Colonic mucosa (tissue), 4 donors: ENCODE measurements at places on chromosomes 5 and 9. TPM values are rescaled to one million over a fixed set of nuclear protein-coding genes. Genes with fewer than 3 reads are reported as not detected.
A peak's percentile ranks its signal among the peaks of the same experiment; 100 is the strongest.

The ARL14EPL gene
- not detected for total RNA-seq

The CYSRT1 gene
- total RNA-seq: 0.64 TPM

The PCDHGA5 gene
- total RNA-seq: 0.52 TPM

The PRRX2 gene
- 0.85 TPM for total RNA-seq

The STPG3 gene
- total RNA-seq: not detected

The SPINK4 gene
- total RNA-seq: 214 TPM

The SLC4A9 gene
- total RNA-seq: 0.42 TPM

- no peak for DNase-seq
Observed at GRCh38 chr9:93952784-93953495, 2.2 kb downstream of the BARX1 start.

- no peak for DNase-seq
Observed at GRCh38 chr9:15714746-15715145, 161.9 kb downstream of the CCDC171 start.

DNA sequence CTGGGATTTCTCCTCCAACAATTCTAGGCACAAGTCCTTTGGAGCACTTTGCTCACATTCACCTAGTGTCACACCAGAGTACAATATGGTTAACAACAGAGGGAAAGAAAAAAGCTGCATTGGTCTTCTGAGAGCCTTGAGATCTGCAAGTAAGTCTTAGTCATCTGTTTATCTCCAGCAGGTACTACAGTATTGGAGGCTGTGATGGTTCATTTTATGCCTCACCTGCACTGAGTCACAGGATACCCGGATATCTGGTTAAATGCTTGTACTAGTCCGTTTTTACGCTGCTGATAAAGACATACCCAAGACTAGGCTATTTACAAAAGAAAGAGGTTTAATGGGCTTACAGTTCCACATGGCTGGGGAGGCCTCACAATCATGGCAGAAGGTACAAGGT lies 525.0 kb downstream of the NR2F1-AS1 start:
- DNase-seq: no peak

DNA sequence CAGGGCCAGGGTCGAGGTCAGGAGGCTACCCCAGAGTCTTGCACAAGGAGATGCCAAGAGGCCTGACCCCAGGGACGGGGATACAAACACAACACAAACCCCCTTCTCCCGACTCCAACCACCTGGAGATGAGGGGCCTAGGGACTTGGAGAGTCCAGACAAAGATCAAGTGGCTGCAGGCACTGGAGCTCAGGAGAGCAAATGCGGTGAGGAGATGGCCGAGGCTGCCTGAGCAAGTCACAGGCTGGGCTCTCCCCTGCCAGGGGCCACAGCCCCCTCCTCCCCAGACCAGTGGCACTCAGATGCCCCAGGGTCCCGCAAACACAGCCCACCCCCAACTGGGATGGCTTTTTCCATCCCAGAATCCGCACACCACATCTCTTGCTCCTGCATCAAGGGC lies 15.8 kb downstream of the SH3GLB2 start:
- DNase-seq: no peak

DNA sequence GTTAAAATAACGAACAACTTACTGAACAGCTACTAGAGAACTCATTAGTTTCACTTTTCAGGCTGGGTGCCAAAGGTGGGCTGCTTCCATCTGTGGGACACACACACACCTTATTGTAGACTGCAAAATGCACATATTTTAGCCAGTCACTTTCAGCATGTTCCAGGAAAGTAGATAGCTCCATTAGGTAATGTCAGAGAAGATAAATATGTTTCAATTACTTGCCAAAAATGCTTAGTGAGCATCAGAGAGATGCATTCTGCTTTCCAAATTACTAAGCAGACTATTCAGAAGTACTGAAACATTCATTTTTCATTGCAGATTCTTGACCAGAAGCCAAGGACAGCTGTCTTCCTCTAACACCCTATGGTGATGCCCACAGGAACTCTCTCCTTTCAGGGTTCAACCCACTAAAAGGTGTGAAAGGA lies 56.2 kb upstream of the APC start:
- DNase-seq: no peak

GRCh38 chr9:68457803-68458202 lies 82.9 kb downstream of the TMEM252 start:
- no peak for DNase-seq

GRCh38 chr5:150406103-150406722 lies 6.5 kb downstream of the CD74 start:
- DNase-seq: no peak

DNA sequence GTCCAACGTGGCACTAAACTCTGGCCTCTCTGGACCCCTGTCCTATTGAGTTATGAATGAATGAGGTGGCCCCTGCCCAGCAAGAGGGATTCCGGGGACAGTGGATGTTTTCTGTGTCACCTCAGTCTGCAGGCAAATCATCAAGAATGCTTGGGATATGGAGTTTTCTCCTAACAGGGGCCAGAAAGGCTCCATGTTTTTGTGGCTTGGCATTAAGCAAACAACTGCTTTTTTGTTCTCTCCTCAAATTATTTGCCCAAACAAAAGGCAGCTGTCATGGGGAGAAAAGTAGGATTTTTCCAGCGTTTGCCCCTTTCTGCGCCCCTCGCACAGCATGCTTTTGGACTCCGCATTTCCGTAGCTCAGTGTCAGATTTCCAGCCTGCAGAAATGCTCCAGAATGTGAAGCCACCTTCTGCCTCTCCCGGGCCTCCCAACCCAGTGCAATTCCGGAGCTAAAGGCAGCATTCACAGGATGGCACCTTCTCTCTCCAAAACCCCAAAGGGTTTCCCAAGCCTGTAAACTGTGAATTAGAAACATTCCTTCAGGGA lies 553.3 kb downstream of the CCDC171 start:
- no peak for DNase-seq

DNA sequence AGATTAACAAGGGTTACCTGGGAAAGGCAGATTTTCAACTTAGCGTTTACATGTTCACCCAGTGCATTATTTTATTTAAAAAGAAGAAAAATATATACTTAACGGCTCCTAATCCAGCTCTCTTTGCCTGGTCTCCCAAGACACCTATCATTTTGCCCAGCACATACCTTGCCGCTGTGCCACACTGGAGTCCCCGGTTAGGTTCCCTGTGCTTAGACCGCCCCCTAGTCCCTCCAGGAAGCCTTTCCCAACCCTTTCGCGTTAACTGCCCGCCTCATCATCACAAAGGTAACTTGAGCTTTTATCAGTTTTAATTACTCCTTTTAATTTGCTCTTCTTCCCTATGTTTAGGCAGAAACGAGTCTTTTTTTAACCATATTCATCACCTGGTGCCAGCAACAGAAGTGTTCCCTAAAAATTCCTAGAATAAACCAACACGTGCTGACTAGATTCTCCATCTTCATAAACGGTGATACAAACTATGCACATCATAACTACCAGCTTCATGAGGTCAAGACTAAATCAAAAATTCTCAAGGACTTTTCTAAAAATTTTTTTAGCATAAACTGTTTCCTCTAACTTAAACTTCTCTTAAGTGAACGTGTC lies 19.7 kb downstream of the DNAJA1 start:
- peak; percentile 67 for DNase-seq

- DNase-seq: no peak
Observed at GRCh38 chr9:114290561-114290986, 32.3 kb upstream of the ORM1 start.

- no peak for DNase-seq
Observed at GRCh38 chr5:166433679-166434078, 1857.8 kb upstream of the WWC1 start.

GRCh38 chr9:9774471-9774870 lies 838.3 kb downstream of the PTPRD start:
- DNase-seq: no peak
